ENCODE measurements at places on chromosomes 1 and 21.

DNA sequence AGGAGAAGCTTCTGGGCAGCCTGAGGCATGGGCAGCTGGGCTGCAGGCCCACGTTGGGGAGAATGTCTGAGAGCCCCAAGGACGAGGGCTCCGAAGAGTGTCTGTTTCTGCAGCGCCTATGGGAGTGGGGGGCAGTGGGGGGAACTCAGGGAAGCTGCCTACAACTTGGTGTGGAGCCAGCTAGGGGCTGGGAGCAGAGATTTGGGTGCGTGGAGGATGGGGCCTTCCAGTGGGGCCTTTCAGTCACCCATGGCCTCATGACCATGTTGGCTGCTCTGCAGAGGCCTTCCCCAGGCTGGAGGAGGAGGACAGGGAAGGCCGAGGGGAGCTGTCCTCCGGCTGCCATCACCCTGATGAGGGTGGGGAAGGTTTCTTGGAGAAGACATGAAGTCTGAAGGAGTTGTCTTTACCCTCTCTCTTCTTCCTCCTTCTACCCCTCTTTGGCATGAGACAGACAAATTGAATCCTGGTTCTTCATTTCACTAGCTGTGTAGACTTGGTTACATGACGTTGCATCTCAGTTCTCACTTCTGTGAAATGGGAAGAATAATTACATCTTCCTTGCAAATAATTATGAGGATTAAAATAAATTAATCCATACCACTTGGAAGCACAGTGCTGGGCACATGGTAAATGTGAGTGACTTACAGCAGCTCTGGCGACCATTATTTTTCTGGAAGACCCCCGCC, 8.3 kb downstream of the PPFIA4 start:
- DNase-seq, result no peak

- DNase-seq, result no peak
Measured at GRCh38 chr1:36471830-36472641, 7.9 kb upstream of the MRPS15 start.

- DNase-seq, result no peak
Measured at GRCh38 chr1:62371375-62371774, 52.1 kb upstream of the KANK4 start.

DNA sequence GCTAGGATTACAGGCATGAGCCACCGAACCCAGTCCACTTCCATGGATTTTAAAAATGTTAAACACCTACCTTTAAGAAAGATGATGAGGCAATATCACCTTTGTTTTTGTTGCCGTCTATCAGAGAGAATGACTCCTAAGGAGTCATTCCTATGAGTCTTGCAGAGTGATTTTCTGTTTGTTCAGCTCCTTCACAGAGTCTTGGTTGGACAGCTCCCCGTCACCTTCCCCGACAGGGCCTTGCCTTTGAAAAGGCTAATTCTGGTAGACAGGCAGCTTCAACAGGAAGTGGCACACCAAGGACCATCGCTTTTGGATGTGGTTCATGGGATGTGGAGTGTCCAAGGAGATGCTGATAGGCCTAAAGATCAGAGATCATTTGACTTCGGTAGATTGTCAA, 17.5 kb downstream of the ZBTB18 start:
- DNase-seq, result no peak

GRCh38 chr1:26388791-26389445, 16.4 kb upstream of the ZNF683 start:
- no peak for DNase-seq

DNA sequence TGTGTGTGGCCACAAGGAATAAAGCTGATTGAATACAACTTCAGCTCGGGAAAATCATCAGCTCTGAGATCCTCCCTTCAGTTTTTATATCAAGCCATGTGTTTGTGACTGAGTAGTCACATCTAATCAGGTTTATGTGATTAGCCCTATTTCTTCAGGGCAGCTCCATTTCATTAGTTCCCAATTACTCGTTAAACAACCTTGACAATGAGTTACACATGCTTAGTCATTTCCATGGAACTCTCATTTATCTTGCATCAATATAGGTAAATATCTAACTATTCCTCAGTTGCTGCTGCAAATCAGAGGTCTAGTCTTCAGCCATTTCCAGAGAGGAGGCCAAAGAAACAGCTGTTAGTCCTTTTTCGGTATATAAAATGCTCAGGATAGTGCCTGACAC, 16.3 kb downstream of the CRB1 start:
- no peak for DNase-seq

- DNase-seq, result no peak
Measured at GRCh38 chr1:86146566-86146965, 10.0 kb downstream of the COL24A1 start.

DNA sequence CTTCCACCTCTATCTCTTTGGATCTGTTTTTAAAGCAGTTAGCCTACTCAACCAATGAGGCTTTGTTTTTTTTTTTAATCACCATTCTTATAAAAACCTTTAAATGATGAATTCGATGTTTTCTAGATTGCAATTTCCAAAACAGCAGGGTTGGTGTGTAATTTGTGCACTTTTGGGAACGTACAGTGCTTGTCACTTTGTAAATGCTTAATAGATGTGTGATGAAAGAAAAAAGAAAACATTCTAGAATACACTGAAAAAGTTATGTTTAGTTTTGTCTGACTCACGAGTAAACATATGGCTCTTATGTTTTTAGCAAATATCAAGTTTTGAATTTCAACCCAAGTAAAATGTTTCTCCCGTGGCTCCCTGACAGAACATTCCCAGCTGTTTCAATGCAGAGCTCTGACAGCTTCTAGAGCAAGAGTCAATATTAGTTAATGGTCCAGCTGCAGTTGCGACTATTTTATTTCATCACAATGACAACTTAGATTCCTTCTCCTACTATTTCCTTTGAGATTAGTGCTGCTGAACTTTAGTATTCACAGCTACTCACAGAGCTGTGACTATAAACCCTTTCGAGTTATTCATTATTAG, 362.5 kb upstream of the ADAMTS5 start:
- no peak for DNase-seq

- no peak for DNase-seq
Measured at GRCh38 chr1:61050541-61051442, 31.6 kb upstream of the NFIA start.

DNA sequence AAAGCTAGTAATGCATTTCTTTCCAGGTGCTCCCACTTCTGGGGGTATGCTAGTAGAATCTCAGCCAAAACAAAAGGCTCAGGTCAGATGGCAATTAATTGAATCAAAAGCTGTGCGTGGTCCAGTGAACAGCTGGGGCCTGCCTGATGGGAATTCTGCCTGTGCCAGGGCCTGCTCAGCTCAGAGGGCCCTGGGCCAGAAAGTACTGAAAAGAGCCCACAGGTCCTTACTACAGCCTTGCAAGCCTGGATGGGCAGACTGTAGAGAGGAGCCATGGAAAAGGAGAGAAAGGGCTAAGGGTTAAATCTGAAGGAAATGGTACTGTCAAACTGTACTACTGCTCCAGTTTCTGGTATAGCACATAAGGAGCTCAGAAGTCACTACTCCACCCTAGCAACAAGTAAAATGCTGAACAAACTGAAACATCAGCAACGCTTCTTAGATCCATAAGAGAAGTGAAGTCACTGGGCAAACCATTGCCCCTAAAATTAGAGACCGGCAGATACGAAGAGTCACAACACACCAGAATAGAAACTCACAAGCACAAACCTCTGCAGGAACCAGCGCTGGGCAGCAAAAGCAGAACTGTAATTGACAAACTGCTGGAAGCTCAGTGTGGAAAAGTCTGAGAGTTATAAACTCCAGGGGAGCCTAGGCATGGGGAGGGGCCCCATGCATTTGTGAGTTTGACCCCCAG, 121.1 kb upstream of the SYT6 start:
- DNase-seq, result no peak

DNA sequence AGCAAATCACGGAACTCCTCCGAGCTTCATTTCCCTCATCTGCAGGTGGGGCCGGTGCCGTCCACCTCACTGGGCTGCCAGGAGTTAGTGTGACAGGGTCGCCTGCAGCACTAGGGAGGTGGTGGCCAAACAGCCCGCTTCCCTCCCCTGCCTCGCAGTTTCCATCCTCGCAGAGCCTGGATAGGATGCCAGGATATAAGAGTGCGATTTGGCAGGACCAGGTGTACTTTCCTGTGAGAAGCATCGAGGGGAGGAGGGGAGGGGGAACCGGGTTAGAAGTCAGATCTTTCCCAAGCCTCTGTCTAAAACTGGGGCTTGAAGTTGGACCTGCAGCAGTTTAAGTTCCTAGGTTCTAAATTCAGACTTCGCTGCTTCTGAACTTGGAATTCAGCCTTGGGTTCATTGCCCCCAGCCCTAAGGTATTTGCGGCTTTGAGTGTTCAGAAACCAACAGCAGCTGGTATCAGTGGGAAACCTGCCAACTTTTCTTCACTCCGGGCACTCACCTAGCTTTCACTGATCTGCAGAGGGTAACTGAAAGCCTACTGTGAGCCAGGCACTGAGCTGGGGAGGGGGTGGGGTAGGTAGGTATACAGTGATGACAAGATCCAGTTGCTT, 1.7 kb upstream of the JUN start:
- DNase-seq, result peak; percentile 36

DNA sequence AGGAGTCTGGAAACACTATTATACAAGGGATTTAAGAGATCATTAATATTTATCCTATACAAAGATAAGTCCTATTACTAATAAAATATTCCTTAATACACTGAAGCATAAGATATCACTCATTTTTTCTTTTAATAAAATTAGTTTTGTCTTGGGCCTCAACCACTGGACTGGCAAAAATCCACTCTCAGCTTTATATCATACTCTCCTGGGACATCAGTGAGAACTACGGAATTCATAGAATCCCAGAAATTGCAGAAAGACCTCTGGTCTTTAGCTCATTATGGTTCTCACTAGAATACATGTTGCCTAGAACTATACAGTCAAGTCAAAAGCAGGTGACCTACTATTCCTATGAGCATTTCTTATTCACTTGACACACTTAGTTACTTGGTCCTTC, 285.0 kb downstream of the LRRC40 start:
- DNase-seq, result no peak

DNA sequence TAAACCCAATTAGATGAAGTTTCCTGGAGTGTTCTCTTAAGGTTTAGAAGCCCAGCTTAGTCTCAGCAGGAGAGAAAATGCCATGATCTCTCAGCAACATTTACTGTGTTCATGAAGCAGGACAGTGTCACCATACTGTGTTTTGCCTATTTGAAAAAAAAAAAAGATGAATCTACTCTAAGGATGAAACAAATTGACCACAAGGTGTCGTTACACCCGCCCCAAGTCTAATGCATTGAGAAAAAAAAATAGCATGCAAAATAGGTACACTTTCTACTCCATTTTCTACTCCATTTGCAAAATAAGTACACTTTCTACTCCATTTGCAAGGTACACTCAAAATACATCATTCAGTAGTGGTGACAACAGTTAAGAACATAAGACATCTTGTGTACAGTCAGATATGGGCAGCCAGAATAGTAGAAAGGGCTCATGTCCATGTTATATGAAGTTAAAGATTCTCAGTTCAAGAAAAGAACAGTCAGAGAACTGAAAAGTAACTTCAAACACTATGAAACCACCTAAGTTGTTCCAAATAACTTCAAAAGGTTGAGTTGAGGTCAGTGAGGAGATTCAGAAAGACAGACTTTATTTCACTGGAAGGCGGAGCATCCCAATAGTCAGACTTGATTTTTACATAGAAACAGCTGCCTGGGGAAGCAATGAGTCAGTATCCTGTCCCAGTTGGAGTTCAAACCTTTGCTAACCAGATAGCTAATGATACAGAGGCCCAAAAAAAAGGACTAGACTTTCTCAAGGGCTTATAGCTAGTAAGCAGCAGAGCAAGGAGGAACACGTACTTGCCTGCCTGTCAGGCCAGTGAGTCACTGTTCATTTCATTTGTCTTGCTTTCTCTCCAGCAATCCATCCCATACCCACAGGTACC, 13.3 kb downstream of the PLPPR5 start:
- DNase-seq, result no peak

- no peak for DNase-seq
Measured at GRCh38 chr1:43619996-43620920, 29.7 kb upstream of the KDM4A start.

GRCh38 chr1:204990059-204990664, 52.9 kb upstream of the CNTN2 start:
- no peak for DNase-seq

GRCh38 chr1:45815667-45816458, 12.5 kb downstream of the MAST2 start:
- no peak for DNase-seq

DNA sequence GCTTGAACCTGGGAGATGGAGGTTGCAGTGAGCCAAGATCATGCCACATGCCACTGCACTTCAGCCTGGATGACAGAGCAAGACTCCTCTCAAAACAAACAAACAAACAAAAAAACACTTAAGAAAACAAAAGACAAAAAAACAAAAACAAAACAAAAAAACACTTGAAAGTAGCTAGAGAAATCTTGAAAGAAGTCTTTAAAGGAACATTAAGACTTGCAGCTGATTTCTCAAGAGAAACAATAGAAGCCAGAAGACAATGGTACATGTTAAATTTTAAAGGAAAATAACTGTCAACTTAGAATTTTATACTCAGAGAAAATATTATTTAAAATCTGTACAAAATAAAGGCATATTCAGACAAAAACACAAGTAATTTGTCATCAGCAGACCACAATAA, 71.3 kb downstream of the HLX start:
- no peak for DNase-seq

DNA sequence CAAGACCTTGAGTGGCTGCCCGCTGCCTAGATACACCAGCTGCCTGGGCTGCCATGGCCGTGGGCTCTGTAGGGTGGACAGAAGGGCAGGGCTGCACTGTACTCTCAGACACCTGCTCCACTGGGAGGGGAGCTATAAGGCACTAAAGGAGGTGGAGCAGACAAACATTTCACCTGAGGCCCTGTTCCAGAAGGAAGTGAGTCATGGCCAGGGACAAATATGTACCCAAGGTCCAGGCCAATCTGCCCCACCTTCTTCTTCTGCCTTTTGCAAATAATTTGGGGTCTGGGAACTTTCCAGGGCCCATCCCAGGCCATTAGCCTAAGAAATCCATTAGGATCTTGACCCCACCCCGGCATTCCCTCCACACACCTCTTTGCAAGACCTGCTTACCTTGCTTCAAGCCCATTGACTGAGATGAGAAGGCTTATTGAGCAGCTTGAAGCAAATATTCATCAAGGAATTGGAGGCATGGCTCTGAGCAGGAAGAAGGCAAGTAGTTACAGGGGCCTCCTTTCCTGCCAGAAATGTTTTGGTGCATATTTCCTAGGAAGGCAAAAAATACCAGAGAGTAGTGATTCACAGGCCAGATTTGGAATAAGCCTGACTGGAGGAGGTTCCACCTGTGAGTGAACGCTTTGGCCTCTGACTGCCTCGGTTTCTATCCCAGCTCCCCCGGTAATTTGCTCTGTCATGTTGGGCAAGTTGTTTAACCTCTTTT, at the start of gene CAPN8:
TSS of gene CAPN8 (minus strand) at position 110 of the 721 bp plus-strand sequence. CDS start at position 55, 55 bp downstream.
- DNase-seq, result no peak

GRCh38 chr1:24018611-24019580, 38.8 kb upstream of the SRSF10 start:
- DNase-seq, result no peak

GRCh38 chr21:46153247-46154154, 1.9 kb downstream of the FTCD start:
- peak; percentile 35 for DNase-seq

GRCh38 chr1:219427403-219427802, 185.5 kb downstream of the ZC3H11B start:
- no peak for DNase-seq

- DNase-seq, result no peak
Measured at GRCh38 chr1:209513226-209513625, 70.3 kb upstream of the CAMK1G start.

- DNase-seq, result no peak
Measured at GRCh38 chr1:92901699-92902405, 59.4 kb downstream of the DIPK1A start.

- no peak for DNase-seq
Measured at GRCh38 chr21:45351526-45352275, 53.3 kb upstream of the COL18A1 start.

- DNase-seq, result no peak
Measured at GRCh38 chr1:8285103-8285502, 32.8 kb upstream of the SLC45A1 start.

GRCh38 chr1:14968251-14968851, 185.2 kb upstream of the TMEM51 start:
- no peak for DNase-seq
